B cell (primary cell): ENCODE measurements at places on chromosomes 16 and 17. TPM values are rescaled to one million over a fixed set of nuclear protein-coding genes. Genes with fewer than 3 reads are reported as not detected.

Gene ZNF688
- 15.9 and 20.6 TPM in 2 replicates for polyA plus RNA-seq

Gene SLC4A1
- polyA plus RNA-seq, result 0.09 TPM in 1 of 2 replicates, not detected in the other

Gene RUNDC3A
- 0.07 and 0.19 TPM in 2 replicates for polyA plus RNA-seq

Gene TEX14
- 0.10 and 0.23 TPM in 2 replicates for polyA plus RNA-seq

Gene CCL5
- polyA plus RNA-seq, result 5.3 and 5.4 TPM in 2 replicates

Gene EFCAB5
- polyA plus RNA-seq, result 0.54 and 1.2 TPM in 2 replicates

Gene ITGA2B
- 0.15 and 1.3 TPM in 2 replicates for polyA plus RNA-seq

GRCh38 chr16:79757163-79757562 is 156.6 kb upstream of the MAF start:
- no peak overlapping the region for H3K27ac ChIP-seq
- no peak for DNase-seq
- H3K27me3 ChIP-seq, result no peaks in the 10 kb centered on the region

DNA sequence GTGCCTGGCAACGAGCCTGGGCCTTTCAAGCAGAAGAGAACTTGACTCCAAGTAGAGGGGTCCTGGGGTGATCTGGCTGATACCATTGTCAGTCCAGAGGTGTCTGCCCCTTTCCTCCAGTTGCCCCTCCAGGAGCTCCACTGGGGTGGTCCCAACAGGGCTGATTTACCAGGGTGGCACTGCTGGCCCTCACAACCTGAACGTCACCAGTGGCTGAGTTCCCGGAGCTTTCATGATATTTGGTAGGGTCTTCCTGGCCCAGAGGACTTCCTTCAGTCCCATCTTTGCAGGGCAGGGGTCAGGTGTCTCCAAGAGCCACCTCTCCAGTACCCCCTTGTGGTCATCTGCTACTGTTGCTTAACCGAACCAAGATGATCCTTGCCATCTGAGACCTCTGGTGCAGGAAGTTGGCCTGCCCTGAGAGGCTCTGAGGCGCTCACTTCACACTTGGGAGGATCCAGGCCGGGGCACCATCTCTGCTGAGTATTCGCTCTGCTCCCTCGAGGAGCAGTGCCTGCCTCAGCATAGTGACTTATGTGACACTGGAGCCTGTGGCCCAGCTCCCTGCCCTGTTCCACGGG is 3.5 kb downstream of the LIMD2 start:
- no peaks in the 10 kb centered on the region for H3K27me3 ChIP-seq
- no peaks in the 10 kb centered on the region for H3K36me3 ChIP-seq
- H3K27ac ChIP-seq, result peak overlapping the region; percentile 82
- no peak overlapping the region for H3K4me3 ChIP-seq
- peak; percentile 74 for DNase-seq

GRCh38 chr16:67246081-67246755 is 1.1 kb downstream of the FHOD1 start:
- H3K27me3 ChIP-seq, result peaks cover 15% of the 10 kb centered on the region
- H3K4me3 ChIP-seq, result peak overlapping the region; percentile 70
- H3K4me1 ChIP-seq, result peaks cover 55% of the 10 kb centered on the region
- DNase-seq, result peak; percentile 66

- no peak overlapping the region for H3K27ac ChIP-seq
- DNase-seq, result no peak
- no peaks in the 10 kb centered on the region for H3K4me1 ChIP-seq
- H3K36me3 ChIP-seq, result no peaks in the 10 kb centered on the region
- no peaks in the 10 kb centered on the region for H3K27me3 ChIP-seq
Measured at GRCh38 chr16:12411516-12411915, 392.2 kb downstream of the CPPED1 start.

- no peaks in the 10 kb centered on the region for H3K36me3 ChIP-seq
- no peaks in the 10 kb centered on the region for H3K27me3 ChIP-seq
- peaks cover 74% of the 10 kb centered on the region for H3K4me1 ChIP-seq
- DNase-seq, result peak; percentile 80
Measured at GRCh38 chr17:3915995-3916696, at the start of gene P2RX1. Gene P2RX1 (minus strand): TSS chr17:3916465. CDS start chr17:3916225, 240 bp downstream.

GRCh38 chr16:11142261-11142630 is 113.8 kb downstream of the SOCS1 start:
- no peaks in the 10 kb centered on the region for H3K4me1 ChIP-seq
- peaks cover 27% of the 10 kb centered on the region for H3K36me3 ChIP-seq
- H3K4me3 ChIP-seq, result no peak overlapping the region
- DNase-seq, result no peak
- H3K27me3 ChIP-seq, result no peaks in the 10 kb centered on the region
- H3K27ac ChIP-seq, result no peak overlapping the region

GRCh38 chr16:25855818-25856217 is 164.1 kb downstream of the HS3ST4 start:
- no peak overlapping the region for H3K27ac ChIP-seq
- H3K36me3 ChIP-seq, result no peaks in the 10 kb centered on the region
- no peaks in the 10 kb centered on the region for H3K27me3 ChIP-seq
- no peak for DNase-seq

DNA sequence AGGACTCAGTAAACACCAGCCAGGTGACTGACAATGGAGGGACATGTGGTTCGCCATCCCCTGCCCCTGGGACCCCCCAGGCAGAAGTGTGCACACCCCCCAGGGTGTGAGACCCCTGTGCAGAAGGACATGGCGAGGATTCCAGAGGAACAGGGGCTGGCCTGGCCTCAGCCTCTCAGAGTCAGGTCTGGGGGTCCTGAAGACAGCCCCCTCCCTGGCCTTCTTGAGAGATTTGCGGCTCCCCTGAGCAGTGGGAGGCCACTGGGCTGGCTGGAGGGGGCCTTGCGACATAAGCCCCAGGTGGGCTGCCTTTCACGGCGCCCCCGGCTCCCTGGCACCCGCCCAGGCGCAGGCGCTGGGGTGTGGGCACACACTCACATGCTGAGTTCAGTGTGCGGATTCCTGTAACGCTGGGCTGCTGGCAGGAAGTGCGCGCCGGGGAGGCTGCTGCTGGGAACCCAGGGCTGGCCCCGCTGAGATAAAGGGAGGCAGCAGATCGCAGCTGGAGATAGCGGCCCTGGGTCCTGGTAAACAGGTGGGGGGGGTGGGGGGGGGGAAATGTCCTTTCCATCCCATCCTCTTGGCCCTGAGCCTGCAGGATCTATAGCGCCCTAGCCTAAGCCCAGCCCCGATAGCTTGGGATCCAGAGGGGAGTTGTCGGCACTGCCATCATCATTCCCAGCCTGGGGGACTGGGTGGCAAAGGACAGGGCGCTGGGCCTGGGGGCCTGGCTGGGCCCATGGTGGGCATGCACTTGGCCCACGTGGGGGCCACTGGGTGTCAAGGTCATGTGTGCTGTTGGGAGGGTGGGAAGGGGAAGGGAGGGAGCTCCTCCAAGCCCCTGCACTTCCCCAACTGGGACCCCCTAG is 27.1 kb downstream of the TMEM235 start:
- H3K27me3 ChIP-seq, result peaks cover 11% of the 10 kb centered on the region
- no peak overlapping the region for H3K27ac ChIP-seq
- H3K36me3 ChIP-seq, result no peaks in the 10 kb centered on the region
- H3K4me1 ChIP-seq, result peaks cover 28% of the 10 kb centered on the region
- no peak overlapping the region for H3K4me3 ChIP-seq

GRCh38 chr17:27977751-27978688 is 64.5 kb upstream of the NLK start:
- H3K4me1 ChIP-seq, result peaks cover 4% of the 10 kb centered on the region
- peaks cover 5% of the 10 kb centered on the region for H3K27me3 ChIP-seq
- H3K27ac ChIP-seq, result no peak overlapping the region
- H3K4me3 ChIP-seq, result no peak overlapping the region
- no peaks in the 10 kb centered on the region for H3K36me3 ChIP-seq

DNA sequence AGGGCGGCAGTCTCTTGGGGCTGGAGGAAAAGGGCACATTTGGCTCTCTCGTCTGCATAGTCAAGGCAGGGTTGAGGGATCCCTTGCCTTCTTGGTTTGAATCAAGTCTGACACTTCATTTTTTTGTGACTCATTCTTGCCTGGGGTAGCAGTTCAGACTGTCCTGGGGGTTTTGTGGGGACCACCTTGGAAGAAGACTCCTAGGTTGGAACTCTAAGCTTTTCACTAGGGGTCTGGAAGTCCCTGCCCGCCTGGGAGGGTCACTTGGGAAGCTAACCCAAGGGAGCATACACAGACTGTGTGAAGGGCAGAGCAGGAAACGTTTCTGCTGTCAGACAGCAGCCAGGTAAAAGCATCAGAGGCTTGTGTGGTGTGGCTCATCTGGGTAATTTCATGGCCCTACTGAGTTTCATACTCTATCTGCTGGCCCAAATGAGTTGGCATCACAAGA is 11.3 kb downstream of the YPEL2 start:
- H3K4me3 ChIP-seq, result no peak overlapping the region
- H3K4me1 ChIP-seq, result peaks cover 10% of the 10 kb centered on the region
- peaks cover 1% of the 10 kb centered on the region for H3K36me3 ChIP-seq
- no peak overlapping the region for H3K27ac ChIP-seq

DNA sequence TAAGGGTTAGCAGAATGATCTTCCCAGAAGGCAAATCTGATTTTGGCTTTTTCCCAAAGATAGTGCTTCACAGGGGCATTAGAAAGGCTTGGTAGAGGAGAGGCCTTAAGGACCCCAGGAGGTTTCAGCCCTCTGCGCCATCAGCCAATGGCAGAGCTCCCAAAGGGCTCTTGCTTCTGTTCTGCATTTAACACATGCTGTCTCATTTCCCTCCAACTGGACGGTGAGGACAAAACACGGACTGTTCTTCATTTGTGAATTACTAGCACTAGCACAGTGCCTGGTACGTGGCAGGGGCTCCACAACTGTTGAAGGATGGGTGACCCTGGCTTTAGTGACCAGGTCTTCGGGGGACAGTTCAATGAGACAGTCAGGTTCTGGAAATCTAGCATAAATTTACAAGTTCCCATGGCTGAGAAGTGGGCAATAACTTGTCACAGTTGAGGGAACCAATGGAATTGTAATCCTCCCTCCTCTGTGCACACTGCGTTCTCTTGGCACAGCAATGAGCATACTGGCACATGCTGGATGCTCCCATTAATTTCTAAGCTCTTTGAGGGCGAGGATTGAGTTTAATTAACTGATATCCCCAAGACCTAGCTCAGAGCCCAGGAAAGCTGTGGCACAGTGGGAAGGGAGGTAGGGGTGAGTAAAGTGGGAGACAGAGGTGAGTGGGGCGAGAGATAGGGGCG is 45.4 kb downstream of the COG7 start:
- H3K27me3 ChIP-seq, result no peaks in the 10 kb centered on the region
- DNase-seq, result no peak
- H3K4me3 ChIP-seq, result no peak overlapping the region
- no peak overlapping the region for H3K27ac ChIP-seq

- peaks cover 4% of the 10 kb centered on the region for H3K4me1 ChIP-seq
- H3K27ac ChIP-seq, result no peak overlapping the region
- H3K36me3 ChIP-seq, result no peaks in the 10 kb centered on the region
- no peaks in the 10 kb centered on the region for H3K27me3 ChIP-seq
- H3K4me3 ChIP-seq, result no peak overlapping the region
Measured at GRCh38 chr17:30337393-30337999, 3.6 kb upstream of the TMIGD1 start.

GRCh38 chr17:7356072-7356549 is 1.2 kb downstream of the TMEM95 start:
- no peak overlapping the region for H3K27ac ChIP-seq
- H3K27me3 ChIP-seq, result no peaks in the 10 kb centered on the region
- H3K4me1 ChIP-seq, result peaks cover 32% of the 10 kb centered on the region
- peak; percentile 88 for DNase-seq
- H3K36me3 ChIP-seq, result no peaks in the 10 kb centered on the region

DNA sequence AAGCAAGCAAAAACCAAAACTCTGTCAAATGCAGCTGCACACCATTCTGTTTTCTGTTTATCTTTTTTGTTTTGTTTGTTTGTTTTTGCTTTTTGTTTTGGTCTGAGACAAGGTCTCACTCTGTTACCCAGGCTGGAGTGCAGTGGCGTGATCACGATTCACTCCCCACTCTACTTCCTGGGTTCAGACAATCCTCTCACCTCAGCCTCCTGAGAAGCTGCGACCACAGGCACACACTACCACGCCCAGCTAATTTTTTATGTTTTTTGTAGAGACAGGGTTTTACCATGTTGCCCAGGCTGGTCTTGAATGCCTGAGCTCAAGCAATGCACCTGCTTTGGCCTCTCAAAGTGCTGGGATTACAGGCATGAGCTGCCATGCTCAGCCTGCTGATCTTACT is 19.3 kb upstream of the SLFN13 start:
- no peaks in the 10 kb centered on the region for H3K4me1 ChIP-seq
- H3K36me3 ChIP-seq, result no peaks in the 10 kb centered on the region
- no peak overlapping the region for H3K27ac ChIP-seq
- no peak for DNase-seq
- no peak overlapping the region for H3K4me3 ChIP-seq

DNA sequence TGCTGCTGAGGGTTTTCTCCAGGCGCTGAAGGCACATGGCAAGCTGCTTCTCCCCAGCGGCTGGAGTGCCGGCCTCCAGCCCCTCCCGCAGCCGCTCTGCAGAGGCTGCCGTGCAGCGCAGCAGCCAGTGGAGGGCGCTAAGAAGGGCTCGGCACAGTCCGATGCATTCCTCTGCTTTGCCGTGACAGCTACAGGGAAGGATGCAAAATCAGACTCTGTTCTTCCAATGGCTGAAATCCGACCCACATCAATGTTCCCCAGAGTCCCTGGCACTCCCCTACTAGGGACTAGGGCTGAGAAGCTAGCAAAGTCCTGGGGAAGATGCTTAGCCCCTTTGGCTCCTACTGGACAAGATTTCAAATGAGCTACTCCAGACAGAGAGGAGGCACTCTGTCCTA is 19.0 kb downstream of the MED24 start:
- no peaks in the 10 kb centered on the region for H3K27me3 ChIP-seq
- H3K4me3 ChIP-seq, result no peak overlapping the region
- no peaks in the 10 kb centered on the region for H3K4me1 ChIP-seq
- DNase-seq, result no peak
- H3K27ac ChIP-seq, result no peak overlapping the region

DNA sequence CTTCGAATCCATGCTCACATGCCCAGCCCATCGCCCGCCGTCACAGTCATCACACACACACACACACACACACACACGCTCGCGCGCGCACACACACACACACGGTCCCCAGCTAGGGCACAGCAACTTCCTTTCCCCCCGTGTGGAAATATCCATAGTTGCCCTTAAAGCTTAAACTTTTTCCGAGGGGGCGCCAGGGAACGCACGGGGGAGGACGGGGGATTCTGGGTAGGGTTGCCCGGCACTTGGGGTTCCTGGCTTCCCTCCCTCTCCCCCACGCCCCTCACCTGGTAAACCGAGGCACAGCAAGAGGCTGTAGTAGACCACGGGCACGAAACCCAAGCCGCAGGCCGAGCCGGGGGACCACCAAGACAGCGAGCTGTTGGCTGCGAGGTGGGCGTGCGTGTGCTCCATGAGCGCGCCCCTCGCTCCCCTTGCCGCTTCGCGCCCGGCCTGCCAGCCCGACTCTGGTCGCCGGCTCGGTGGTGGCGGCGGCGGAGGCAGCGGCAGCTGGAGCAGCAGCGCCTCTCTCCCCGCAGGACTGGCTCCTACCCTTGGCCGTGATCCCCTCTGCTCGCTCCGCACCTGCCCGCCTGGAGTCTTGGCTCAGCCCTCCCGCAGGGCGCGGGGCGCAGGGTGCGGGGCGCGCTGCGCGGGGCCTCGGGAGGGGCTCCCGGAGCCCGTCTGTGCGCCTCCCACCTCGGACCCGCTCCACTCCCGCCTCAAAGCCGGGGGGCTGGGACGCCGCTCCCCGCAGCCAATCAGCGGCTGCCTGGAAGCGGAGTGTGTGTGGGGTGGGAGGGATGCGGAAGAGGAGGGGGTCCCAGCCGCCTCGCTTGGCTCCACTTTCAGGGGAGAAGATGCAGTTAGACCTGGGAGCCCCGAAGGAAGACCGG is at the start of gene GPR139:
Gene GPR139 (minus strand): TSS at position 688 of the 896 bp plus-strand sequence. CDS start 274 bp downstream, at position 414.
- no peaks in the 10 kb centered on the region for H3K36me3 ChIP-seq
- no peak within 1 kb of the TSS for H3K4me3 ChIP-seq
- no peak within 1 kb of the TSS for H3K27ac ChIP-seq
- no peak for DNase-seq
- H3K27me3 ChIP-seq, result no peaks in the 10 kb centered on the region
